NCI-H2081 treated with DMSO at 0.1 percent for 48 hours (cell line): ENCODE measurements at places on chromosomes 6 and 20.

DNA sequence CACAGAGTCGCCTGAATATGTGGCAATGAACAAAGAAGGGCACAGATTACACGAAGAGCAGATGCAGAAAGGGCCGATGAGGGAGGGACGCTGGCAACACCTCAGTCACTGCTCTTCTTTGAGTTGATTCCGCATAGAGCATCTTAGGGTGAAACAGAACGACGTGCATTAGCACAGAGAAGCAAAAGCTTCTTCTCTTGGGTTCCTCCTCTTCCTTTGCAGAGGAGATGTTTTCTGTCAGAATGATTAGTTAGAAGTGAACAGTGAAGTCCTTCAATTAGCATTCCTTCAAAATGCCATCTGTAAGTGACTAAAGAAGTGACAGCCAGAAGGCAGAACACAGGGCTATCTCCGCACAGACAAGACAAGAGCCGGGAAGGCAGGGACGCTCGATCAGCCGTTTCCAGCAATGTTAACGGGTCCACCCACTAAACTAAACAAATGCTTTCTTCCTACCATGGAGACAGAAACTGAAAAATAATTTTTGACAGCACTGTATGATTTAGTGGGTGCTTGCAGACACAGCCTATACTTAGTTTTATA is 219.8 kb upstream of the AGPAT4 start:
- no peak for DNase-seq

GRCh38 chr6:149895833-149896271 is 2.1 kb downstream of the RAET1E start:
- DNase-seq: peak; percentile 8

DNA sequence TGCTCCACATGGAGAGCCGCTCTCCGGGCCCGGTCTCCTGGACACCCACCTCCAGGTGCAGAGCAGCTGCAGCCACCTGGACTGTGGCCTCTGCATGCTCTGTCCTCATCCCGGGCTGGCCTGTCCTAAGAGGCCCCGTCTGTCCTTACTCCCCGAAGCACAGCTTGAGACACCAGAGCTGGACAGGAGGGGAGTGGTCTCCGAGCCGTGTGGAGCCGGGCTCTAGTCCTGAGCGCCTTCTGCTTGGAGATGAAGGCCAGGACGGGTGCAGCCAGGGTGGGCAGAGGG is 6.7 kb upstream of the NTSR1 start:
- DNase-seq: no peak

DNA sequence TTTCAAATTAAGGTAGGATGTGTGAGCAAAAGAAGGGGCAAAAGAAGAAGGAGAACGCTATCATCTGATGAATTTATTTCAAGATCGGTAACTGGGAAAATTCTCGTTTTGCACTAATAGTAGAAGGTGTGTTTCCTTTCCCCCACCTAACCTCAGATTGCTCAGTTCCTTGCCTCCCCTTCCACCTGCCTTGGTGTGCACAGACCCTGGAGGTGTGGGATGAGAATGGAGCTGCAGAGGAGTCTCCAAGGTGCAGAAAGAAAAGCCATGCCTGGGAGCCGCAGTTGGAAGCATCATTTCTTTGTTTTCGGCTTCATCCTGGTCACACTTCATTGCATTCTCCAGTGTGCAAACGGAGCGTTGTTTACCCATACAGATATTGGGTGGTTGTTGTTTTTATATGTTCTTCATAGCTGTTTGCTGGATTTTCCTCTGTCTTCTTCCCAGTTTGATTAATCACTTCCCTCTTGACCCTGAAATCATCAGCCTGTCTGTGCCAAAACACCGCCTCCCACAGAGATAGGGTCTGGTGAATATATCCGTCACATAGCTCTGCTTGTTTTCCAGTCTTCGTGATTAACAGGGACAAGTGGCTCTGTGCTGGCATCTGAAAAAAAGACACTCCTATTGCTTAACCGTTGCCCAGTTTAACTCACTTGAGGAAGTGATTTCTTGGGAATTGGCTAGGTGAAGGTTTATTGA is 40.2 kb upstream of the NEDD9 start:
- no peak for DNase-seq

DNA sequence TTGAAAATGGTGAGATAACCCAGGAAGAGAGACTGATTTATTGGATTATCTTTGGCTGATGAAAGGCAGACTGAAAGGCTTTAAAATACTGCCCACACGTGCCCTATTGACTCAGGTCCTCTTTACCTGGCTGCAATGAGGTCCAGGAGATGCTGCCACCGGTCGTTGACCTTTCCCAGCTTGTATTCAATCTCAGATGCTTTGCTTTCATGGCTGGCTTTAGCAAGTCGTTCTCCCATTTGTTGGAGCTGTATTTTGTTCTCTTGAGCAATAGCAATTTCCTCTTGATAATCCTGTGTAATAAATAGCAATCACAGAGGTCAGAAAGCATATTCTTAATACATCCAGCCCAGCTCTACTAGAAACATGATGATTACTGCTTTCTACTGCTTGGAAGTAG is 368.8 kb downstream of the ESR1 start:
- no peak for DNase-seq

- no peak for DNase-seq
Measured at GRCh38 chr6:111562246-111562645, 43.4 kb downstream of the TRAF3IP2 start.

- no peak for DNase-seq
Measured at GRCh38 chr6:149182262-149182661, 135.2 kb upstream of the TAB2 start.

DNA sequence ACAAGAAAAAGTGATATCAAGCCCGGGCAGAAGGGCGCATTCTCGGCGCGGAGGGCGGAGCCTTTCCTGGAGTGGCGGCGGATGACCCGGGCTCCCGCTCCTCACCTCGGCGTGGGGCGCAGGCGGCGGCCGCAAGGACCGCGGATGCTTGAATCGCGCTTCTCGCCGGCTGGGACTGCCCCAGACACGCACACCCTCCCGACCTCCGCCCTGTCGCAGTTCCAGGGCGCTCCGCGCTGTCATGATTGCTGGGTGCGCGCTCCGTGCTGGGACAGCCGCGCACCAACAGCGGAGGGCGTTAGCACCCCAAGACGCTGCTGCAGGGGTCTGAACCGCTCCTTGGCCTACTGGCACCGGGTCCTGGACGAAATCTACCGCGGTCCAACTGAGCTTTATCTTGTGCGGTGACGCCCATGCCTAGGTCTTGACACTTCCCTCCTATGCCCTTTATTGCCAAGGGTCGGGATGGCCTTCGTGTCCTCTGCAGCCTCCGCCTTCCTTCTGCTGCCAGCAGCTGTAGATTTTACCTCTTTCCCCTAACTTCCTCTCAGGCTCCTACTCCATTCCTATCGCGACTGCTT is 43.3 kb downstream of the IRAK1BP1 start:
- no peak for DNase-seq

- DNase-seq: no peak
Measured at GRCh38 chr6:157946053-157946617, 35.5 kb upstream of the SYNJ2 start.

GRCh38 chr6:142879076-142879475 is 65.9 kb downstream of the HIVEP2 start:
- DNase-seq: no peak

DNA sequence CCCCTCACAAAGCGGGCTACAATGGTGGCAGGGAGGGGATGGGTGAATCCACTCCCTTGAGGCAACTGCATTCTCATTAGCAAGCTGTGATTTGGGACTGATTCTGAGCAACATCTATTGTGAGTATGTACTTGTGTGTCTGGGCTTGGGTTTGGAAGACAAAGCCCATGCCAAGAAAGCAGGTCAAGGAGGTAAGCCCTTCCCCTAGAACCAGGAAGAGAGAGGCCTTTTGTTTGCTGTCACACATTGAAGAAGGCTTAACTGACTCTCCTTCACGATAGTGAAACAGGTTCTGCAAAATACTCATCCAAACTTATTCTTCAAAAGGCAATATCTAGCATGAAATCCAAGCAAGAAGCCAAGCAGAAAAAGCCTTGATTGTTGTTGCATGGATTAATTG is 403.1 kb upstream of the ID4 start:
- DNase-seq: no peak

GRCh38 chr6:134176264-134176975 is 124.0 kb upstream of the SLC2A12 start:
- no peak for DNase-seq

DNA sequence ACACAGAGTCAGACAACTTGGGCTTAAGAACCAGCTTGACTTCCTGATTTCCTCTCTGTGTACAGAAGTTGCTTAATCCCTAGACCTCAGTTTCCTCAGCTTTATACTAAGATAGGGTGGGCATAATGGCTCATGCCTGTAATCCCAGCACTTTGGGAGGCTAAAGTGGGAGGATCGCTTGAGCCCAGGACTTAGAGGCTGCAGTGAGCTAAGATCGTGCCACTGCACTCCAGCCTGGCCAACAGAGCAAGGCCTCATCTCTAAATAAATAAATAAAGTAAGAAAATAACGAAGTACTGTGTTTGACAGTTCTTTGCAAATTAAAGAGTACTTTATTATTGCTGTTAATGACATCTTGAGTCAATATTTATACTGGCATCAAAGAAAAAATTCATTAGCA is 41.7 kb downstream of the CNKSR3 start:
- no peak for DNase-seq

DNA sequence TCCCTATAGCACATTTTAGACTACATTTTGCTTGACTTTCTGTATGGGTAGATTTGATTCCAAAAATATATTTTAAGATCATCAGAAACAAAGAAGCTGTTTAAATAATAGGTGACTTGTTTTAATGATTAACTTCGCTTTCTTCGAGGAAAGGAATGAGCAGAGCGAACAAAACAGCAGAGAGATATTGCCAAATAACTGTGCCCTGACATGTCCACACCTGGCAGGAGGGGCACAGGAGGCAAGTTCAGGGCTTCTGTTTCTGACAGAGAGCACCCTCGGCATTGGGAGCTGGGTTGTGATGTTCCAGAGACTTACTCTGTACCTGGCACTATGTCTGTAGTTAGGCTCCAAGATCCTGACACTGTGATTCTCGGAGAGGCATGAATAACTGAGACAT is 155.7 kb upstream of the SASH1 start:
- no peak for DNase-seq

- DNase-seq: no peak
Measured at GRCh38 chr6:39225543-39225942, 3.7 kb downstream of the KCNK5 start.

- peak; percentile 41 for DNase-seq
Measured at GRCh38 chr20:8156235-8157079, 24.4 kb downstream of the PLCB1 start.

DNA sequence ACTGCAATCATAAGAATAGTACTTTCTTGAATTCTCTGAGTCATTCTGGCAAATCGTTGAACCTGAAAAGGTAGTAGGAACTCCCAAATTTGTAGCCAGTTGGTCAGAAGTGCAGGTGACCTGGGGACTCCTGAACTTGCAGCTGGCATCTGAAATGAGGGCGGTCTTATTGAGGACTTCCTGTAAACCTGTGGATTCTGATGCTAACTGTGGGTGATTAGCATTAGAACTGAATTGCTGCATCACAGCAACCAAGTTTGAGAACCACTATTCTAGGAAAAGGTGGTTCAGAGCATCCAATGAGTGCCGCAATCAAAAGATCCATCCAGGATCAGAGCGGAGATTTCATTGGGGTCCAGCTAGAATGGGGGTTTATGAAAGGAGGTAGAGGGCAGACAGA is 50.2 kb upstream of the UTRN start:
- DNase-seq: no peak

DNA sequence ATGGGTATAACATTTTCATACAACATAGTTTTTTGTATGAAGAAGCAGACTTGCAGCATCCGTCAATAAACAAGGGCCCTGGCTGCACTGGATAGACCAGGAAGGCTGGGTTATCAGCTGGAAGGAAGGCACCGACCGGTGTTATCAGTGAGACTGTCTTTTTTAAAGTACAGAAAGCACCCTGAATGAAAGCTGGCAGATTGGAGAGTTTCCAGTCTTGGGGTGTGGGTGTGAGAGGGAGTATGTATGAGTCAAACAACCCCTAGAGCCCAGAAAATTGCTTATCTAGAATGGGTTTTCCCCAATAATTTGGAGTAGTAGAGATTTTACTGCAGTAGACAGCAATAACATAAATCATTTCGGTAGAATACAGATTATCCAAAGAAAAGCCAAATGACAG is 42.4 kb downstream of the TXLNB start:
- no peak for DNase-seq

- DNase-seq: no peak
Measured at GRCh38 chr6:105346052-105346451, 56.8 kb downstream of the PREP start.

DNA sequence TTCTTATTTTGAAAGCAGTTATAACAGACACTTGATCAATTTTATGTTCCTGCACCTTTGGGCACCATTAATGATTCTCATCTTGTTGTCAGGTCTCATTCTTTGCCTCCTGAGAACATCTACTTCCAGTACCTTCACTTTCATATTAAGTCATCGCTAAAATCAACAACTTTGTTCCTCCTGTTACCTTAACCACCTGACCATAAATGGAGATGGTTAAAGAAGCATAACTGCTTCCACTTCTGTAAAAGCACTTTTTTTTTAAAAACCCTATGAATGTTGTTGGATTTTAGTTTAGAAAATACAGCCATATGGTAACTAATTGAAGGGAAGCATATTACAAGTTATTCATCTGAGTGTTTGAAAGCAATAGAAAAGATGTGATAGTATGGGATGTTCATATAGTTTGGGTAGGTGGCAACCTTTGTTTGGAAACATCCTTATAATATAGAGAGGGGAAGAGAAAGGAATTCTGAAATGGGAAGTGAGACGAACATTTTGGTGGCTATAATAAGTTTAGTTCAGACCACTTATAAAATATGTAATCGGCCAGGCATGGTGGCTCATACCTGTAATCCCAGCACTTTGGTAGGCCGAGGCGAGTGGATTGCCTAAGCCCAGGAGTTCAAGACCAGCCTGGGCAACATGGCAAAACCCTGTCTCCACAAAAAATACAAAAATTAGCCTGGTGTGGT is 53.9 kb downstream of the AFG1L start:
- no peak for DNase-seq

- no peak for DNase-seq
Measured at GRCh38 chr6:113031591-113032238, 684.6 kb downstream of the RFPL4B start.

DNA sequence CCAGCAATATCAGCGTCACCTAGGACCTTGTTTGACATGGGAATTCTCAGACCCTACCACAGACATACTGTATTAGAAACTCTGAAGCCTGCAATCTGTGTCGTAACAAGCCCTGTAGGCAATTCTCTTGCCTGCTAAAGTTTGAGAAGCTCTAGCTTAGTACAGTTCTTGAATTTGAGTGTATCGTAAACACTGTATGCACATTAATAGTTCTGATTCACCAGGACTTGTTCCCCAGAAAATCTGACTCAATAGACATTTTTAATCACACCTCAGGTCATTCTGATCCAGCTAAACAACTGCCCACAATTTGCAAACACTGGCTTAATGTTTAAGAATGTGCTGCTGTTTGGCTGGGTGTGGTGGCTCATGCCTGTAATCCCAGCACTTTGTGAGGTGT is 414.3 kb downstream of the TFAP2A start:
- DNase-seq: no peak

GRCh38 chr6:17096096-17096495 is 5.8 kb upstream of the STMND1 start:
- DNase-seq: no peak
